ENCODE measurements at places on chromosomes 2 and 18.

DNA sequence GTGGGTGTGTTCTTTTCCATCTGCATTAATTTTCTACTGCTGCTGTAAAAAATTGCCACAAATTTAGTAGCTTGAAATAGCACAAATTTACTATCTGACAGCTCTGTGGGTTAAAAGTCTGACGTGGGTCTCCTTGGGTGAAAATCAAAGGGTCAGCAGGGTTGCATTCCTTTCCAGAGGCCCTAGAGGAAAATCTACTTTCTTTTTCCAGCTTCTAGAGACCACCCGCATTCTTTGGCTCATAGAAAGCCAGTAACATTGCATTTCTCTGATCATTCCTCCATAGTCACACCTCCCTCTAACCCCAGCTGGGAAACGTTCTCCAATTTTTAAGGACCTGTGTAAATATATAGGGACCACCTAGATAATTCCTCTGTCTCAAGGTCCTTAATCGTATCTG lies 128.8 kb downstream of the ATL2 start:
- DNase-seq: no peak

DNA sequence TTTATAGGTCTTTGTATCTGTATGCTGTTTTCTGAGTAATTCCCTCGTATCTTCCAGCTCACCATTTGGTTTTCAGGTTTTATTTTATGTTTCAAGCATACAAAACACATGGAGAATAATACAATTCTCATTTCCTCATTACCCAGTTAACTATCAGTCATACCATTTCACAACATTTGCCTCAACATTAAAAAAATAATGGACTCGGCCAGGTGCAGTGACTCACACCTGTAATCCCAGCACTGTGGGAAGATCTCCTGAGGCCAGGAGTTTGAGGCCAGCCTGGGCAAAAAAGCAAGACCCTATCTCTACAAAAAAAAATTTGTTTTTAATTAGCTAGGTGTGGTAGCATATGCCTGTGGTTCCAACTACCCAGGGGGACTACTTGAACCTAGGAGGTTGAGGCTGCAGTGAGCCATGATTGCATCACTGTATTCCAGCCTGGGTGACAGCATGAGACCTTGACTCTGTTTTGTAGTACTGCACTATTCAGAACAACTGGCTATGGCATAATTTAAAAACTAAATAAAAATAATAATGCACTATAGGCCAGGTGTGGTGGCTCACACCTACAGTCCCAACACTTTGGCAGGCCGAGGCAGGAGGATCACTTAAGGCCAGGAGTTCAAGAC lies 20.3 kb downstream of the NPC1 start:
- no peak for DNase-seq

- no peak for DNase-seq
Observed at GRCh38 chr2:200310545-200310971, 4.1 kb downstream of the SPATS2L start.

- no peak for DNase-seq
Observed at GRCh38 chr18:48968412-48969215, 17.8 kb upstream of the SMAD7 start.

DNA sequence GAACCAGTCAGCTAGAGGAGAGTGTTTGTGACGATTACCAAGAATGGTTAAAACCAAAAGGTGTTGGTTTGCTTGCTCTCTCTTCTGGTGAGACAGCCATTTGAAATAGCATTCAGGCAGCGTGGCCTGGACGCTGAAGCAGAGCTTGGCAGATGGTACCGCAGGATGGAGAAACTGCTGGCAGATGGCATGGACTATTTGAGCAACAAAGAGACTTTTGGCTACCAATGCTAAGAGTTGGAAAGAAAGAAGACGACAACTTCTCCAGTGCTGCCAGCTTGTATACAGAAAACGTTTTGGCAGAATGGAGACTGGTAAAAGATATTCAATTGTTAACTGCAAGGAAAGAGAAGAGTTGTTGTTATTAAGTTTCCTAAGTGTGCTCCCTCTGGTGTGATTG lies 315.0 kb downstream of the PARD3B start:
- DNase-seq: no peak

- no peak for DNase-seq
Observed at GRCh38 chr2:74244286-74244685, 45.9 kb downstream of the MTHFD2 start.

GRCh38 chr2:56666777-56667176 lies 483.0 kb downstream of the CCDC85A start:
- no peak for DNase-seq

DNA sequence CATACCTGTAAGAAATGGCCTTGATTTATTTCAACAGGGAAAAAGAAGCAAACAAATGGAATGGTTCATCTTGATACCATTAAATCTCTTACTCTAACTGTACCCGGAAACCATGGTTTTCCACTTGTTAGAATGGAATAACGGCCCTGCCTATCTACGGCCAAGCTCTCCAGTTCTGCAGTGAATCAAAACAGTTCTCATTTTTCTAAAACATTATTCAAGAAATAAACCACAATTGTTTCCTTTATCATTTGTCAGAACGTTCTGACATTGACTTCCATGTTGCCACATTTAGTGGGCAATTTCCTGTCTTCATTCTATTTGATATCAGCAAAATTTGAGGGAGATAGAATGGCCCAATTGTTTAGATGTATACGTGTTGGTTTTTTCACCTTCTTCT lies 118.8 kb upstream of the CDH19 start:
- no peak for DNase-seq

DNA sequence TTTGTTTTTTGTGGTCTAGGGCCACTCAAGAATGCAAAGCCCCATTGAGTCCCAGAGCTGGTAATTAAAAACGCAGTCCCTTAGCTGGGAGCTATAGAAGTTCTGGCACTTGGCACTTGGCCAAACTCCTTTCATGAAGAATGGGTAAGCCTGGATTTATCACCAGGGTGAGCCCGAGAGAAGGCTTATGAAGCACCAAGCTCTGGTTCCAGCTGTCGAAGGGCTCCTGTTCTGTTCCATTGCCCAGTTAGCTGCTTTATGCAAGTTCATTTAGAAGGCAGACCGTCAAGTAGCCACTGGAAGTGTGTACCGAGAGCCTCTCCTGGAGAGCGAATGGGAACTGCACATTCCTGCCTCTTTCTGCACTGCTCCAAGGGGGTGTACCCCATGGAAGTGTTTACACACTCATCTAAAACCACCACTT lies 14.2 kb downstream of the ECEL1 start:
- no peak for DNase-seq

DNA sequence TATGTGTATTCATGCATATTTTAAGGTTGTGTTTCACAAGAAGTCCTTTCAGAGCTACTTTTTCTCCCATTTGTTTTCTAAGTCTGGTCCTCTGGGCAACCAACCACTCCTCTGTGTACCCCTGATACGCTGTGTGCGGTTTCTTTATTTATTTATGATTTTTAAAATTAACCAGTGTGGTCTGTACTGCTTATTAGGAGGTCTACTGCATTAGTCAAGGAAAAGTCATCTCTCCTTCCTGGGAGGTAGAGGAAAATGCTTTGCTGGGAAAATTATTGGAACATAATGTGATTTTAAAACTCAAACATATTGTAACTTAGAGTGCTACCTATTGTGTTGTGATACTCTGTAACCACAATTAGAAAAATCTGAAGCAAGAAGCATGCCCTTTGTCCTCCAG lies 1404.3 kb downstream of the SUCLG1 start:
- DNase-seq: no peak

- DNase-seq: no peak
Observed at GRCh38 chr18:58269931-58270330, 225.9 kb downstream of the NEDD4L start.

- no peak for DNase-seq
Observed at GRCh38 chr2:216536734-216537210, 38.1 kb downstream of the RPL37A start.

- peak; percentile 84 for DNase-seq
Observed at GRCh38 chr2:27356056-27356381, 545 bp downstream of the GTF3C2 start.

DNA sequence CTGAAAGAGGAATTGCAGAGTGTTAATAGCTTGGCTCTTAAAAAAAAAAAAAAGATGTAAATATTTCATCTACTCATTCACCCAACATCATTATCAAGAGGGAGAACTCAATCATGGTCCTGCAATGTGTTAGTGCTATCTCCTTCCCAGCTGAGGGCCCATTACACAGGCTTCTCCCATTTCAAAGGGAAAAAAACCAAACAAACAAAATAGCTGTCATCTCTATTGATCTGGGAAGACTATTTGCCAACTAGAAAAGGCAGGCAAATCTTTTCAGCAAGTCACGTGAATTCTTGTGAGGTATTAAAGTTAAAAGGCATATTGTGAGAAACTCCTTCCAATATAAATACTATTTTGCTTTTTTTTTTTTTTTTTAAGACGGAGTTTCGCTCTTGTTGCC lies 194.3 kb downstream of the MYO1B start:
- no peak for DNase-seq

- DNase-seq: no peak
Observed at GRCh38 chr18:34789768-34790344, 79.8 kb downstream of the DTNA start.

DNA sequence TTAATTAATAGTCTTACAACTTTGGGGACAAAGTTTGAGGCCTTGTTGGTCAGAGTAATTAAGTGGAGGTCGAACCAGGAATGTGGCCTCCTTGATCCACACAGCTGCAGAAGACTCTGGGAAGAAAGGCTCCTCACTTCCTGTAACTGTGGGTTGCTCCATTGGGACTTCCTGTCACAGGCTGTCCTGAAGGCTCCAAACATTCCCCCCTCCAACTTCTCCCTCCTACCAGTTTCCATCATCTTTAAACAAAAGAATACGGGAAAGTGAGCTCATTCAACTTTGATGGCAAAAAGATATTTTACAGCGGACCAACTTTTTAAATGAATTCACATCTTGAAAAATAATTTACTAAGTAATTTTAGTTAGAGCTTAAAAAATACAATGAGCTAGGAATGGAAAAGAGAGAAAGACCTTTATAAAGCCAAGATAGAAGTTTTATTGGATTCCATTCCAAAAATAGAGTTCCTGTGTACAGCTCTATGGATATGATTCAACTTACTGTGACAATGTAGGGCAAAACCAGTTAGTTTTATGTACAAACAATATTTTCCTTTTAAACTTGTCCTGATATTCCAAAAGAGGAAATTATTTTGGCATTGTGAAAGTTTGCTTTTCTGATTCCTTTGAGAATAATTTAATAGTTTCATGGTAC lies 212.0 kb upstream of the NABP1 start:
- DNase-seq: no peak

DNA sequence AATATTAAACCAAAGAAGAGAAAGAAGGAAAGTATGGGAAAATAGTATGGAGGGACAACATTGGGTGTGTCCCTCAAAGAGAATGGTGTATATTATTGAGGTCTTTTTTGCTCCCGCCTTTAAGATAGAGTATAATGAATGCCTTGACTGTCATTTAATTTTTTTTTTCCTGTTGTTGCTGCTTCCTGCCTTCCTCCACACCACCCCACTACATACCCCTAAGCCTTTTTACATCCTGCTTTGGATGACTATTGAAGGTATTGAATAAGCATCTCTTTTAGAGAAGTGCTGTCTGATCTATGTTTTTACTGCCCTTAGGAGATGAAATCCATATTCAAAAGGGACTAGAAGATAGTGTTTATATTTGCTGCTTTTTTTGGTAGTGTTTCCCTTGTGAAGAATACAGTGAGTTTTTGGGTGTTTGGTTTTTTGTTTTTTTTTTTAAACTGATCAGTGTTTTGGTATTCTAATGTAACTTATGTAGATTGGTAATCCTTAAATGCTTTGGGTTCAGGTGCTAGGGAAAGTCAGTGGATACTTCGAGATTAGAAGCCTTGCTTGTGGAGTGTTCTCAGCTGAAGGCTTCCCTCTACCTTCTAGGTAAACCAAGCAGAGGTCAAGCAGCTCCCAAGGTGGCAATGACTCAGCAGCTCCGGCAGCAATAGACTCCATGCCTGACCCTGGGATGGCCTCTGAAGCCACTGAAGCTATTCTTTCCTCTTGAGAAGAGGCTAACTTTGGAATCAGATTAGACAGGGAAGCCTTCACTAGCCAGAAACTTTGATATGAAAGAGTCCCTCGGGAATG lies 5.0 kb downstream of the FZD7 start:
- no peak for DNase-seq

GRCh38 chr2:186486651-186487647 lies 889 bp downstream of the ZC3H15 start:
- DNase-seq: no peak

DNA sequence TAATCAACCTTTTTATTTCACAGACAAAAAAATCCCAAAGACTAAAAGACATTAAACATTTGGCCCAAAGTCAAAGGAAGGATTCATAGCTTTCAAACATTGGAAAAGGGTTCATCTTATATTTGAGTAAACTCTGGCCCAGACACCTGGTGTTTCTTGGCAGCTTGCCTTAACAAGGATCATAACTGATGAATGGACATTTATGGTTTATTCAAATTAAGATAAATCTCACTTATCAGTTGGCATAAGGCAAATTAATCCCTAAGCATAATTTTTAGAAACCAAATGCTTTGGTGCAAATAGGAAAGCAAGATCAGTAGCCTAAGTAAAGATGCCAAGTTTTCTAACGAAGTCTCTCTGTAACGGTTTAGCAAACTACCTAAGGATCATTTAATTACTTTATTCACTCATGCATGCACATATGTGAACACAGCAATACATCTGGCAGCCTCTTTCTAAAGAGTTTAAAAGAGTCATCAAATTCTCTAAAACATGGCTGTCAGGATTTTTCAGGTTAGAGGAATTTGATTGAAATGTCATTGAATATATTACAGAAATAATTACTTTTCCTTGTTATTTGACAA lies 323.4 kb upstream of the RBMS1 start:
- no peak for DNase-seq

DNA sequence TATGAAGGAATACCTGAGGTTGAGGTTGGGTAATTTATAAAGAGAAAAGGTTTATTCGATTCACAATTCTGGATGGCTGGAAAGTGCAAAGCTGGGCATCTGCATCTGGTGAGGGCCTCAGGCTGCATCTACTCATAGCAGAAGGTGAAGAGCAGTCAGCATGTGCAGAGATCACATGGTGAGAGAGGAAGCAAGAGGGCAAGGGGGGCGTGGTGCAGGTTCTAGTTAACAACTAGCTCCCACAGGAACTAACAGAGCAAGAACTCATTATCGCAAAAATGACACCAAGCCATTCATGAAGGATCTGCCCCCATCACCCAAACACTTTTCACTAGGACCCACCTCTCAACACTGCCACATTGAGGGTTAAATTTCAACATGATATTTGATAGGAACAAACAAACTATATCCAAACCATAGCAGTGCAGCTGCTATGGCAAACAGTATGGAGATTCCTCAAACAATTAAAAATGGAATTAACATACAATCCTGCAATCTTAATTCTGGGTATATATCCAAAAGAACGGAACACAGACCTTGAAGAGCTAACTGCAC lies 72.8 kb upstream of the LDLRAD4 start:
- no peak for DNase-seq

- no peak for DNase-seq
Observed at GRCh38 chr2:36696533-36696932, at the start of gene VIT. Gene VIT, plus strand, starts transcription at chr2:36696707. Its CDS starts 19,664 bp downstream, at chr2:36716371.

Measured in inflammatory macrophage treated with lipopolysaccharide for 4 hours (primary cell).